ENCODE measurements at places on chromosomes 3 and 15.

GRCh38 chr3:46862369-46863025, 747 bp downstream of the MYL3 start:
- DNase-seq = no peak
- no peak overlapping the region for H3K4me3 ChIP-seq
- no peaks in the 10 kb centered on the region for H3K4me1 ChIP-seq

DNA sequence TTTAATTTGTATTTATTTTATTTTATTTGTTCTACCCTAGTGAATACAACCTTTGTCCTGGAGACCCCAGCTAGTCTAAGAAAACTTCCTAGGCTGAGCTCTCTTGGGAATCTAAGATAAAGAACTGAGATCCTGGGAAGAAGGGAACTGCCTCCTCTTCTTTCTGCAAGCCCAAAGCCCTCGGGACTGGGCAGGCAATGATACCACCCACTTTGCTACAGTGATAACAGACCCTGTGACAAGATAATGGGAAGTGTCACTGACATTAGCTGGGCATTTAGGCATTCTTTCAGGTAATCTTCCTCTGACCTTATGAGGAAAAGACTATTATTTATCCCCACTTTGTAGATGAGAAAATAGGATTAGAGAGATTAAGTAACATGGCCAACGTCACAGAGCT, 15.1 kb downstream of the TYRO3 start:
- no peaks in the 10 kb centered on the region for H3K27me3 ChIP-seq
- no peak for DNase-seq
- H3K27ac ChIP-seq = no peak overlapping the region
- H3K4me1 ChIP-seq = no peaks in the 10 kb centered on the region

DNA sequence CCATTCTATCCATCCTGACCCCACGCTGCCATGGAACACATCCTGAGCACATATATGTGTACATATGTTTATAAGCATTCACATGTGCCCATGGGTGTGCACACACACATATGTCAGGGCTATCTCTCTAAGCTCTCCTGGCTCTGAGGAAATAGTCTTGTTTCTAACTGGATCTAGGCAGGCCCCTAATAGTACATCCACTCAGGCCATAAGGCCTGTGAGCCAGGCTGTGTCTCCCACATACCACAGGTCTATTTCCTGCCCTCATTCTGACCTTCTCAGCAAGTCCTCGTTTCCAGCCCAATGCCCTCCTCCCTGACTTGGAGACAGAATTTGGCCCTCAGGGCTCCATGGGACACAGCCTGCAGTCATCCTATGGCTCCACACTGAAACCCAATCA, 284.8 kb upstream of the CTNNB1 start:
- H3K4me3 ChIP-seq = no peak overlapping the region
- H3K4me1 ChIP-seq = no peaks in the 10 kb centered on the region
- H3K36me3 ChIP-seq = no peaks in the 10 kb centered on the region
- DNase-seq = no peak

GRCh38 chr15:39684233-39684632, 98.4 kb downstream of the FSIP1 start:
- H3K27me3 ChIP-seq = no peaks in the 10 kb centered on the region
- no peak for DNase-seq
- peaks cover 1% of the 10 kb centered on the region for H3K4me1 ChIP-seq
- H3K27ac ChIP-seq = no peak overlapping the region

DNA sequence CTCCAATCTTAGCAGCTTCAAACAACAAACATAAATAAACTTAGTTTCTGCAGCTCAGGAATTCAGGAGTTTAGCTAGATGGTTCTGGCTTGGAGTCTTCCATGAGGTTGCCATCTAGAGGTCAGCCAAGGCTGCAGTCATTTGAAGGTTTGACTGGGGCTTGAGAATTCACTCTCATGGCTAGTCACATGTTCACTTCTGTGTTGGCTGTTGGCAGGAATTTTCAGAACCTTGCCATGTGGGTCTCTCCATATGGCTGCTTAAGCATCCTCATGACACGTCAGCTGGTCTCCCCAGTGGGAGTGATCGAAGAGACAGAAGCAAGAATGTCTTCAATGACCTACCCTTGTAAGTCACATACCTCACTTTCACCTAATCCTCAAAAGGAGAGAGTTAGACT, 269.2 kb upstream of the CNTN3 start:
- H3K4me3 ChIP-seq = no peak overlapping the region
- DNase-seq = no peak
- no peaks in the 10 kb centered on the region for H3K36me3 ChIP-seq
- no peaks in the 10 kb centered on the region for H3K4me1 ChIP-seq
- no peaks in the 10 kb centered on the region for H3K27me3 ChIP-seq

GRCh38 chr15:67852418-67852817, 12.6 kb upstream of the RNU6-1 start:
- DNase-seq = no peak
- H3K27ac ChIP-seq = no peak overlapping the region
- peaks cover 9% of the 10 kb centered on the region for H3K4me1 ChIP-seq
- no peak overlapping the region for H3K4me3 ChIP-seq

DNA sequence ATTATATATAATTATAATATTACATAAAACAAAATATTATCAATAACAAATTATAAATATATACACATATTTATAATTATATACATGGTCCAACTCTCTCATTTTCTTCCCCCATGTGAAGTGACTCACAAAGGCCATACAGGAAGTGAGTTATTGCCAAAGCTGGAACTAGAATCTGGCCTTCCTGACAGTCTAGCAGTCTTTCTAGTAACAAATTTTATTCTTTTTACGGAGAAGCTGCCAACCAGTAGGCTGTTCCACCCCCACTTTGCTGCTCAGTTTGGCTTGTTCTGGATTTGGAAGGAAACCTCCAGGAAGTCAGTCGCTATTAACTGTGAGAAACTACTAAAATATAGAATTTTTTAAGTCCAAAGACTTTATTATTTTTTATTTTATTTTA, 79.6 kb downstream of the DHX36 start:
- no peak overlapping the region for H3K4me3 ChIP-seq
- no peak overlapping the region for H3K27ac ChIP-seq
- peaks cover 27% of the 10 kb centered on the region for H3K36me3 ChIP-seq
- H3K4me1 ChIP-seq = peaks cover 3% of the 10 kb centered on the region
- peaks cover 3% of the 10 kb centered on the region for H3K27me3 ChIP-seq
